ENCODE measurements at places on chromosomes 2 and 18. TPM values are rescaled to one million over a fixed set of nuclear protein-coding genes. Genes with fewer than 3 reads are reported as not detected.

- no peaks in the 10 kb centered on the region for H3K4me1 ChIP-seq
- H3K36me3 ChIP-seq = peaks cover 4% of the 10 kb centered on the region
- no peak overlapping the region for H3K27ac ChIP-seq
These were observed 45.5 kb downstream of the FANCL start for GRCh38 chr2:58195662-58196061.

DNA sequence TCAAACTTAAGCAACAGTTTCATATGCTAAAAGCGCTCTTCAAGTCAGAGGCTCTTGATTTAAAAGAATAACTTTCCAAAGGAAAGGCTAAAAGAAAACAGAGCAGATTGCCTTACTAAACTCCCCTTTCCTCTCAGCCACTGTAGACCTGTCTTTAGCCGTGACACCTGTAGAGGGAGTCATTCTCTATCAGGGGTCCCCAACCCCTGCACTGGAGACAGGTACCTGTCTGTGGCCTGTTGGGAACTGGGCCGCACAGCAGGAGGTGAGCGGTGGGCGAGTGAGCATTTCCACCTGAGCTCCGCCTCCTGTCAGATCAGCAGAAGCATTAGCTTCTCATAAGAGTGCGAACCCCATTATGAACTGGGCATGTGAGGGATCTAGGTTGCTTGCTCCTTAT is 9.6 kb downstream of the SLC14A1 start:
- H3K4me1 ChIP-seq = peaks cover 36% of the 10 kb centered on the region
- no peaks in the 10 kb centered on the region for H3K27me3 ChIP-seq
- no peak overlapping the region for H3K4me3 ChIP-seq
- DNase-seq = no peak
- H3K36me3 ChIP-seq = peaks cover 2% of the 10 kb centered on the region

Gene GRHL1
- 1.3 TPM for total RNA-seq

DNA sequence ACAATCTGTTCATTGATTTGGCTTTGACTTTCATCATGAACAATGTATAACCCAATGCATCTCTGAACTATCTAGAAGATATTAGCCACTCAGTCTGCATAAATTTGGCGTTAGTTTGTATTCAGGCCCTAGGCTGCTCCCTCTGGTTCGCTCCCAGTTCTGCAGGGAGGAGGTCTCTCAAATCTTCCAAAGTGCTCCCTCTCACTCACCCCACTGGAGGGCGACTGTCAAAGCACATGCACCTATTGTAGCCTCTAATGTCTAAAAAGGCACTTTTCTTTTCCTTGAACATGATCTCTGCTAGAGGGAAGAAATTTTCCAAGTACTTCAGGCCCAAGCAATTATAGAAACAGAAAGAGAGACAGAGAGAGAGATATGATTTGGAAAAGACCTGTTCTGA is 291.5 kb downstream of the TDRD15 start:
- no peak for DNase-seq
- H3K4me1 ChIP-seq = peaks cover 36% of the 10 kb centered on the region
- no peaks in the 10 kb centered on the region for H3K36me3 ChIP-seq
- H3K27ac ChIP-seq = no peak overlapping the region
- no peaks in the 10 kb centered on the region for H3K27me3 ChIP-seq

Gene C2orf80
- total RNA-seq = not detected

Gene ZBTB7C
- 0.50 TPM for total RNA-seq

Gene MYO7B
- total RNA-seq = 1.8 TPM

GRCh38 chr2:60589104-60589503 is 35.6 kb upstream of the BCL11A start:
- H3K27ac ChIP-seq = no peak overlapping the region
- no peak for DNase-seq
- no peak overlapping the region for H3K4me3 ChIP-seq
- H3K36me3 ChIP-seq = no peaks in the 10 kb centered on the region

Gene CDCA7
- total RNA-seq = 60.7 TPM

- H3K27ac ChIP-seq = no peak overlapping the region
- no peak for DNase-seq
- no peaks in the 10 kb centered on the region for H3K27me3 ChIP-seq
- H3K4me3 ChIP-seq = no peak overlapping the region
- no peaks in the 10 kb centered on the region for H3K4me1 ChIP-seq
These were observed 70.0 kb downstream of the MTX2 start for GRCh38 chr2:176339208-176339607.

Gene REEP1
- 0.78 TPM for total RNA-seq

DNA sequence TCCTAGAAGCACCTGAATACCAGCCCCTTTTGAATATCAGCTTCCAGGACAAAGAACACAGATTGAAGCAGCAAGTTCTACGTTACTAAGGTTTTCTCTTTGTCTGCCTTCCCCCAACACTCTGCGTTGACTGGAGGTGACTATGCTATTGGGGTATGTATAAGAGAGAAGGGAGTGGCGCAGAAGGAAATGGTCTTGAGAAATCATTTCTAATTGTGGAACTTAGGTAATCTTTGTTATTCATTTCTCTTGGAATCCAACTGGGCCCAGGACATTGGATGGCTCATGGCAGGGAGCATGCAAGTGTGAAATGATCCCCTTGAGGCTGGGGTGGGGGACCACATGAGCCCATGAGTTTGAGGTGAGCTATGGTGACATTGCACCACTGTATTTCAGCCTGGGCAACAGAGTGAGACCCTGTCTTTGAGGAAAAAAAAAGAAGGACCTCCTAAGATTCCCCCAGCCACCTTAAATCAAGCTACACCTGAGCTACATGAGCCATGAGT is 29.7 kb downstream of the XDH start:
- DNase-seq = peak; percentile 44
- peaks cover 21% of the 10 kb centered on the region for H3K4me1 ChIP-seq
- peak overlapping the region; percentile 77 for H3K27ac ChIP-seq
- no peaks in the 10 kb centered on the region for H3K36me3 ChIP-seq
- H3K27me3 ChIP-seq = no peaks in the 10 kb centered on the region

Data from SJSA1 (cell line).